Left lobe of liver (tissue), 2 donors: ENCODE measurements at places on chromosomes 13 and 19. TPM values are rescaled to one million over a fixed set of nuclear protein-coding genes. Genes with fewer than 3 reads are reported as not detected.

RAX2 gene
- total RNA-seq: not detected

ALOX5AP gene
- total RNA-seq: 1.5 TPM

PNMA8A gene
- total RNA-seq: 0.48 TPM

CYP2F1 gene
- not detected for total RNA-seq

C5AR2 gene
- total RNA-seq: 2.2 TPM
